ENCODE measurements at places on chromosomes 7 and 10.
A peak's percentile ranks its signal among the peaks of the same experiment; 100 is the strongest.

DNA sequence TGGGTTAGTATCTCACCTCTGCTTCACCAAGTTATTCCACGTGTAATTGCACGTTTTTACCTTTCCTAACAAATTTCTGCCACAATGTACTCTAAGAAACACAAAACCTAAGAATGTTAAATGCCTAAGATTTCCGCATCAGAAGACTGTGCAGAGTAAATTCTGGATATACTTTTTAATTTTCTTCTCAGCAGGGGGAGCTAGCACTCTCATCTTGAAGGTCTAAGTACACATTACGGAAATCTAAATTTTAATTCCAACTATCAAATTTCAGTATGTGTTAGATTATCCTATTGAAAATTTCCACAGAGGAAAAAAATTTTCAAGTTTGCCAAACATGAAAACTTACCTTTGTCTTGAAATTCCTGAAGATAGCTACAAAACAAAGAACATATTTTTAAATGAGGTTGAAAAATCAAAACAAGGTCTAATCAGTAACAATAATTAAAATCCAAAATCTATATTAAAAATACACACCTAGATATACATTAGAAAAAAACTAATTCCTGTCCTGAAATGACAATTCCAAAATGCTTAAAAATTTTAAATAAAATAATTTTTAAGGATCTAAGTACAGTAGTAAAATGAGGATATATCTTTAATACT lies 10.5 kb downstream of the SKAP2 start:
- peak; percentile 20 for DNase-seq

DNA sequence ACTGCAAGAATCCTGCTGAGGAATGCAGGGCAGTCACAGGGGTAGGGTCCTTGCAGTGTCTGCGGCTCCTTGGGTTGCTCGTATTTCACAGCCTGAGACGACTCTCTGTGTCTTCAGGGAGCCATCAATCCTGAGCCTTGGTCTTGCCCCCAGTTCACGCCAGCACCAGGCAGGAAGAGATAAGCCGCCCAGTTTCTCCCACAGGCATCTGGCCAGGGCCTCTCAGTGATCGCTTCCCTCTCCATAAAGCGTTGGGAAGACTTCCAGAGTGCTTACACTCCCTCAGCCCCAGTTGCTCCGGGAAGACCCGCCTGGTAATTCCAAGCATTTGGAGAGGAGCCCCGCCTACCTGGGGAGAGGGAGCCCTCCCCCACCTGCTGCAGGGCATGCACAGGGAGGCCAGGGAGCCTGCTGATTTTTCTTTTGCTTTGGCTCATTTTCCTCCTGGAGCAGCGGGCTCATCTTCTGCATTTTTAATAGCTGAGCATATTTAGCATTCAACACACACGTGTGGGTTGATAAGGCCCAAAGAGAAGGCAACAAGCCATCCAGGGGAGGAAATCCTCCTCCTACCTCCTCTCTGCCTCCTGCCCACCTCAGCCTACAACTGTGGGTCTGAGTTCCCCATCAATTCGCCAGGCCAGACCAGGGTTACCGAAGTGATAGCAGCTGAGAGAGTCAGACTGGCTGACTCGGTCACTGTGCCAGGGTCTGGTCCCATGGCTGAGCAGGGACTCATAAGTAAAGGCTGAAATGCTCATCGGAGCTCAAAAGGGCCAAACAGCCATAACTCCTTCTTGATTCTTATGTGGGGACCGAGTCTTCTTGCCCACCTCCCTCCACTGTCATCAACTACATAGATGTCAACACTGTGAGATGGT lies 74.4 kb upstream of the EFCAB10 start:
- peak; percentile 57 for DNase-seq

GRCh38 chr7:140661124-140661523 lies 11.6 kb upstream of the ADCK2 start:
- DNase-seq: no peak

DNA sequence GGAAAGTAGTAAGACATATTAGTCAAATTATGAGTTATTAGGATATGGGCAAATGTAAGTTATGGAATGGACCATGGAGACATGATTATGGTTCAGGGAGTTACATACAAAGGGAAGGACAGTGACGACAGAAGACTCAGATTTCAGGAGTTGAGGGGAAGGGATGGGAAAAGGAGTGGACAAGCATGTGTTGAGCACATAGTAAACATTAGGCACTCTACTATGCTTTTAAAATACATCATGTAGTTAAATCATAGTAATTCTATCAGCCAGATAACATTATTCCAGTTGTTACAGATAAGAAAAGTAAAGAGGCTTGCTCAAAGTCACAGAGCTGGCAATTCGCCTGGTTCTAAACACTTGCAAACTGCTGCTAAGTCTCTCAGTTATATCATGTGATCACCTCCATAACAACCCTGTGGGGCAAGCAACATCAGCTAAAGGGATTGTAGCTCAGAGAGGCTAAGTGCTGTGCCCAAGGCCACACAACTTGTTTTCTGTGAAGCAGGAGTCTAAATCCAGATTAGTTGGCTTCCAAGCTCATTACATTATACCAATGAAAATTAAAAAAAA lies 115.2 kb upstream of the MDFIC start:
- no peak for DNase-seq

GRCh38 chr7:41880107-41880506 lies 177.2 kb upstream of the INHBA start:
- DNase-seq: no peak

DNA sequence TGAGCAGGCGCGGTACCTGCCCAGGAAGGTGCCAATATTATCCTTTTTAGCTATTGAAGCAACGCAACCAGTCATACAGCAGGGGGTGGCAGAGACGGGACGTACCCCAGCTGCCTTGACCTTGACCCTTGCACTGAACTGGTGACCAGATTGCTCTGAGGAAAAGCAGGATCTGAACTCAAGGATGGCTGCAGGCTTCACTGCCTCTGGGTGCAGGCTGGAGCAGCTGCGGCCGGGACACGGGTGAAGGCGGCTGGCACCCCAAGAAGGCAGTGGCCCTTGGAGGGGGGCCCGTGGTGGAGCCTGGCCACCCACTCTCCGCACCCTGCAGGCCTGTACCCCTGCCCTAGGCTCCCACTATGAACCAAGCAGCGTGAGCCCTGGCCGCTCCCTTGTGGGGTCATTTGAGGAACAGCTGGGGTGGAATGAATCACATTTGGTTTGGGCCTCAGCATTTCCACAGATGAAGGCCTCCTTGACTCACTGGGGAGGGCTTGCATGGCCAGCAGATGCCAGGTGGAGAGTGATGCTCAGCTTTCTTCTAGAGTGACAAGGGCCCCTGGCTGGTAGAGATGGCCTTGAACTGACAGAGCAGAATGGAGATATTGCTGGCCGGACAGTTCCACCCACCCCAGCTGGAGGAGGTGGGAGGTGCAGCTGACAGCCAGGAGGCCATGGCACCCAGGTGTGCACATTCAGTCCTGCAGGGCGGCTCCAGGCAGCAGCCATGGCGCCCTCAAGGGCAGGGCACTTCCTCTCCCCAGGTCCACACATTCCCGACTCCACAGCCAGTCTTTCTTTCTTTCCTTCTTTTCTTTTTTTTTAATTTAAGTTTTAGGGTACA lies 218.7 kb downstream of the WDR37 start:
- DNase-seq: no peak

- DNase-seq: no peak
Observed at GRCh38 chr7:116327752-116328151, 117.4 kb downstream of the TES start.

GRCh38 chr7:148374396-148375259 lies 215.9 kb upstream of the C7orf33 start:
- DNase-seq: no peak

DNA sequence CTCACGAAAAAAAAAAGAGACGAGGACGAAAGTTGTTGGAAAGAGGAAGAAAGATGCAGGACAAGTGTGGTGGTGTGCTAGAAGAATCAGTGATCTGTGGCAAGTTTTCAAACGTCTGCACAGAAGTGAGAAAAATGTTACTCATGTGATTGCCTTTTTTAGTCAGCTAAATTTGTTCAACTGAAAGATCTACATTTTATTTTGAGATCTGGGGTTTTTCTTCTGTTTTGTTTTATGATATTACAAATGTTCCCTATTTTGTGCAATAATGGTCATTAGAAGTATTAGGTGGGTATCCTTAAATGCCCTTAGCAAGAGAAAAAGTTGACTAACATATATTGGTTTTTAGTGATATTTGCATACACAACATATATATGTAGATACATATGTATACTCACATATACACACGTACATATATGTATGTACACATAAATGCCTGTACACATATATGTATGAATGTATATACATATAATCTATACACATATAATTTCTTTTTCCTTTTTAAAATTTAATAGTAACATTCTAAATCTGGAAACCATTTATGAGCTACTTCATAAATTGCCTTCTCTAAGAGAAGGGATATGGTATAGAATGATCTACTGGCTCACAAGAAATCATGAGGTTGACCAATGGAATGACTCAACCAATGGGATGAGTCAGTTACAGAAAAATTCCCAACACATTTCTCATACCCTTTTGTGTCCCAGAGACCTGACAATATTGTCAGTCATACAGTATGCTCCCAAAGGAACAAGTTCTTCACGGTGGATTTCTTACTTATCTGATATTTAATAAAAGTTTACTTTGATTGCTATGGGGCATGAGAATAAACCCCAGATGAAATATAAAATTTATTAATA lies 38.4 kb downstream of the SLC39A12 start:
- no peak for DNase-seq

- DNase-seq: no peak
Observed at GRCh38 chr10:131115801-131116200, 195.7 kb downstream of the TCERG1L start.

DNA sequence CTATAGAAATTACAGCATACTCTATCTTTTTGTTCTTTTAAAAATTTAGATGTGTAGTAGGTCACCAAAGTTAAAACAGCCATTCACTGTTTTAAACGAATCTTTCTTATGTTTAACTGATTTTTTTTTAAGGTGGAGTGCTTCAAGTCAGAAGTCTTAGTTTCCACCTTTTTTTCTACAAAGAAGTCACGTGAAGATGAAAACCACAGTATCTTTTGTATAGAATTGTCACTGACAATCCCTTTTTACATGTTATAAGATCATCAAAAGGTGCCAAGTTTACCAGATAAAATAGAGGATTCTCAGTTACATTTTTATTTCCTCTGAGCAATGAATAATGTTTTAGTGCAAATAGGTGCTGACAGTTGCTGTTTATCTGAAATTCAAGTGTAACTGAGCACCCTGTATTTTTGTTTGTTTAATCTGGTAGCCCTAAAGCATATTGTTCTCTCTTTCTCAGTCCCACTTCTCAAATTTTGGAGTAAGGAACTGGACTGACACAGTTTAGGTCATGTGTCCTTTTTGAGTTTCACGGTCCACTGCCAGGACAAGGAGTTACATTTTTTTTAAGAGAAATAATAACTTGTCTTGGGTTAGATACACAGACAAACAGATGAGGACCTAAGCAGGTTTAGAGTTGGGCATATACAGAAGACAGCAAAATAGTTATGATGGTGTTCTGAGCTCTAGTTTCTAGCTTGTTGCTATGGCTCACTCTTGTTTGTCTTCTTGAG lies 233.2 kb upstream of the MBL2 start:
- DNase-seq: no peak

GRCh38 chr7:88243345-88243909 lies 23.6 kb upstream of the SRI start:
- peak; percentile 51 for DNase-seq

DNA sequence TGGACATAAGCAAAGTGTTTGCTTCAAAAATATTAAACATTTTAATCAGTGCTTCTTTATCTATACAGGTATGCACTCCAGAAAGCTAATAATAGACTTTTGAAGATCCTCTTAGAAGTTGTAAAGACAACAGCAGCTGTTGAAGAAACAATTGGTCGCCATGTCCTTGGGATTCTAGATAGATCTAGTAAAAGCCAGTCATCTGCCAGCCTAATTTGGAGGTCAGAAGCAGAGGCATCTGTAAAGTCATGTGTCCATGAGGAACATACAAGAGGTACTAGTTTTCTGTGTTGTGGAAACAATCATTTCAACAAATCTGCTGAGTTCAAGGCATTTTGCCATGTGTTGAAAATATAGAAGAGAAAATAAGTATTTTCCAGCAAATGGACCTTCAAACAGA lies 89.3 kb downstream of the CYP51A1 start:
- DNase-seq: no peak

GRCh38 chr10:79336739-79337138 lies 10.5 kb upstream of the PPIF start:
- DNase-seq: no peak

DNA sequence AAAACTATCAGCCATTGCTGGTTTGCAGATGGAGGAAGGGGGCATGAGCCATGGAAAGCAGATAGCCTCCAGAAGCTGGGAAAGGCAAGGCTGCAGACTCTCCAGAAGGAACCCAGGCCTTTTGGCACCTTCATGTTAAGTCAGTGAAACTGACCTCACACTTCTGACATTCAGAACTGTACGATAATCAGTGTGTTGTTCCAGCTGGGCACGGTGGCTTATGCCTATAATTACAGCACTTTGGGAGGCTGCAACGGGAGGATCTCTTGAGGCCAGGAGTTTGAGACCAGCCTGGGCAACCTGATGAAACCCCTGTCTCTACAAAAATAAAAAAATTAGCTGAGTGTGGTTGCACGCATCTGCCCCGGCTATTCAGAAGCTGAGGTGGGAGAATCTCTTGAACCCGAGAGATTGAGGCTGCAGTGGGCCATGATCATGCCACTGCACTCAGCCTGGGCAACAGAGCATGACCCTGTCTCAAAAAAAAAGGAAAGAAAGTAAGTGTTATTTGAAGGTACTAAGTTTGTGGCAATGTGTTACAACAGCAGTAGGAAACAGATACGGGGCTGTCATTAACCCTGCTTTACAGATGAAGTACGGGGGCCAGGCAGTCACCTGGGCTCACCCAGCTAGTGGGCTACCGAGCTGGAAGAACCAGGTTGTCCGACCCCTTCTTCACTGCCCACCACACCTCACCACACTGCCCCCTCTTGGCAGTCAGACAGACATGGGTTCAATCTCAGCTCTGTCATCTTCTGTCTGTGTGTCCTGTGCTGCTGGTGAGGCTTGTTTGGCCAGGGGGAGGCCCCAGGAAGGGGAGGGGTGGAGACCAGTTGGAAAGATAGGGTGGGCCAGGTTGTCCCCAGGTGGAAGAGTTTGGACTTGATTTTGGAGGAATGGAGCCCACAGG lies 18.3 kb downstream of the CHST3 start:
- no peak for DNase-seq

DNA sequence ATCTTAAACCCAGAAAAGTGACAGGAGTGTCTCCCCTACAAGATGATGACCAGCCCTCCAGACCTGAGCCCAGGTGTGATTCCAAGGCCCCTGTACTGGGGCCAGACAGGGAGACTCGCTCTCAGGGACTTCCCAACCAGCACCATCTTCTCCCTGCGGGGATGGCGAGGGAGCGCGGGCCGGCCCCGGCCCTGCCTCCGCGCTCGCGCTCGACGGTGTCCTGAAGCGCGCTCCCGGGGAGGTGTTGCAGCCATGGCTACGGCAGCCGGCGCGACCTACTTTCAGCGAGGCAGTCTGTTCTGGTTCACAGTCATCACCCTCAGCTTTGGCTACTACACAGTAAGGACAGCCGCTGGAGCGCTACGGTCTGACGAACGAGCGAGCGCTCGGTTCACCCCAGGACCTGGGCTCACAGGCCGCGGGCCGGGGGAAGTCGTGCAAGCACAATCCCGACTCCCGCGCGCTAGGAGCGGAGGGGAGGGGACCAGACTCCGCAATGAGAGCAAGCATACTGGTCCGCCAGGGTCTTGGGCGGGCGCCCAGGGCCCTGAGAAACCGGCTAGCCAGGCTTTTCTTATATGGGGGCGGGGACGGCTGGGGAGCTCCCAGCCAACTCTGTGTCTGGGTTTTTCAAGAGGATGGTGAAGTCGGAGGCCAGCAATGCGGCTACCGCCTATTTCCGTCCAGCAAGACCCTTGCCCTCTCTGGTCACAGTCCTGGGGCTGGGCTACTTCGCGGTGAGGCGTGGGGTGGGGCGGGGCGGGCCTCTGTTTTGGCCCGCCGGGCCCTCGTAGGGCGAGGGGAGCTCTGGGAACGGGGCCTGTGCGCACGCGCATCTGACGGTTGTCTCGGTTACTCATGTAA lies at the start of gene TMEM254:
Gene TMEM254, plus strand, starts transcription at position 218 of the 864 bp plus-strand sequence. Its CDS starts 35 bp downstream, at position 253.
- peak; percentile 95 for DNase-seq

Data from SK-N-SH (cell line).